Kasumi-1 (cell line): ENCODE measurements at places on chromosomes 11 and 22.

- DNase-seq: no peak
Measured at GRCh38 chr11:20029193-20029592, 131.1 kb downstream of the DBX1 start.

DNA sequence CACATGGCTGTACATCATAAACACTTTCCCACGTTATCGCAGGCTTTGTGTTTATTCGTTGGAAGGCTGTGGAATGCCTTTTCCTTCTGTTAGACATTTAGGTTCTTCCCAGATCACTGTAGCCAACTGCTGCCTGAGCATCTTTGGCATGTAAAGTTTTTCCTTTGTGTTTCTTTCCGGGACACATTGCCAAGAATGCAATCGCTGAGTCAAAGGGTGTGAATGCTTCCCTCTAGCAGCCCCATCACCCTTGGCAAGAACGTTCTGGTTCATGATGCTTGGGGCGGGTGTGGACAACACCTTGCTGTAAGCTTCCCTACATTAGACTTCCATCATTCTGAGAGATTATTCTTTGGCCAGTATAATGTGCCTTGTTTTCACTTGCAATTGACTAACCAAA, 136.2 kb downstream of the OSBP2 start:
- DNase-seq: no peak

GRCh38 chr11:13047884-13048283, 38.8 kb downstream of the RASSF10 start:
- no peak for DNase-seq

DNA sequence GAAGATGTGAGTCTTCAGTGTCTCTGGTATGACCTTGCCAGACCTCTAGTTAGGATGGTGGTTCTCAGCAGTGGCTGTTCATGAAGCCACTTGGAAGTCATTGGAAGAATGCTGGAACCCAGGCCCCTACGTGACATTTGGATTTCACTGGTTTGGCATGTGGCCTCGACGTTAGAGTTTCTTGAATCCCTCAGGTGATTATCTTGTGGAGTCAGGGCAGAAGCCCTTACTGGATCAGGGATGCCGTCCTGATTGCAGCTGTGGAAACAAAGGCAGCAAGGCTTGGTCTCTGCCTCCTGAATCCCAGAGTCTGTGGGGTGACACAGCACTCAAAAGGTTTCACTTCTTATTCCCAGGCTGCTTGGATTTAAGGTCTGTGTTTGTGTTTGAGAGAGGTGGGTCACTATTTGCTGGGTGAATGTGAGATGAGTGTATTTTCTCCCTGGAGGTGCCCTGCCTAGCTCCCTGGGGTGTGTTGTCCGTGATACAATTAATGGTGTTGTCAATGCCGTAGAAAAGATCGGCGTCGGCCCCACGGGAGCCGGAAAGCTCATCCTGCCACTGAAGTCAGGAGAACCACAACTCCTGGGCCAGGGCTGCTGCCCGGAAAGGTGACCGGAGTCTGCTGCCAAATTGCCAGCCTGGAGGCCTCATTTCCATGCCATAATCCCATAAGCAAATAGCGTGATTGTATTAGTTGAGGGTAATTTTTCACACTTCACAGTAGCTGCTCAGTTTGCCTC, 939.0 kb downstream of the BRD1 start:
- DNase-seq: no peak

GRCh38 chr11:64745189-64745520, 1.2 kb upstream of the RASGRP2 start:
- DNase-seq: peak; percentile 87

- DNase-seq: no peak
Measured at GRCh38 chr11:299081-299891, at the start of gene IFITM5. Gene IFITM5 (minus strand): TSS chr11:299526. CDS start chr11:299490, 36 bp downstream.

DNA sequence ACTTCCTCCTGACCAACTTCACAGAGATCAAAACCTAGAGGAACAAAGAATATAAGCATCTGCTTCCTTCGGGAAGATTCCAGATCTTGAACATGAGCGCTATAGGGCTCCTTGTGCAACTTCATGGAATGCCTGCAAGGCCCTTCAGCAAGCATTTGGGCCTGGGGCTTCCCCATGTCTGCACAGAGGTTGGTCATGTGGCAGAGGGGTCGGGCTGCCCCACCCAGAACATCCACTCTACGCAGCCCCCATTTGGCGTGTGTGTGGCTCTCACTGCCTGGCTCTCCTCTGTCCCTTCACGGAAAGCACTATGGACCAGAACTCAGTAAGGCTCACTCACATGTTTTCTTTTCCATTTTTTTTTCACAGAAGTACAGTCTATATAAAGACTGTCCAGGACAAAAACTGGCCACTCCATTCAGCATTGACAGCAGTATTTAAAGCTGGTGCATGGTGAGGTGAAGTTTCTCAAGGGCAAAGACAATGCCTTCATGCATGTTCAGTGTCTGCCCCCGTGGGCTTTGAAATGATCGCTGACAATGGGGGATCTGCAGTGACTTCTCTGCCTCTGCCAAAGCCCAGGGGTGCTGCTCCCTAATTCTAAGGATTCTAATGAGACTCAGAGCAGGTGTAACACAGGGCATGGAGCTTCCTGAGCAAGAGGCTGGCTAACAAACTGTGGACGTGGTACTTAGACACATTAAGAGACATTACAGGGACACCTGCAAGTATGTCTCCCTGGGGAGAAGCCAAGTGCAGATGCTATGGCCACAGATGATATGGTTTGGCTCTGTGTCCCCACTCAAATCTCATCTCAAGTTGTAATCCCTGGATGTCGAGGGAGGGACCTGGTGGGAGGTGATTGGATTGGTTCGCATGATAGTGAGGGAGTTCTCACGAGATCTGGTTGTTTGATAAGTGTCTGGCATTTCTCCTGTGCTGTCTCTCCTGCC, 66.5 kb upstream of the PITPNB start:
- no peak for DNase-seq

- DNase-seq: no peak
Measured at GRCh38 chr11:127994736-127995135, 592.6 kb downstream of the ETS1 start.
